ENCODE measurements at places on chromosomes 7 and 10.

- no peak for DNase-seq
Observed at GRCh38 chr7:66781408-66782090, 41.0 kb downstream of the RABGEF1 start.

DNA sequence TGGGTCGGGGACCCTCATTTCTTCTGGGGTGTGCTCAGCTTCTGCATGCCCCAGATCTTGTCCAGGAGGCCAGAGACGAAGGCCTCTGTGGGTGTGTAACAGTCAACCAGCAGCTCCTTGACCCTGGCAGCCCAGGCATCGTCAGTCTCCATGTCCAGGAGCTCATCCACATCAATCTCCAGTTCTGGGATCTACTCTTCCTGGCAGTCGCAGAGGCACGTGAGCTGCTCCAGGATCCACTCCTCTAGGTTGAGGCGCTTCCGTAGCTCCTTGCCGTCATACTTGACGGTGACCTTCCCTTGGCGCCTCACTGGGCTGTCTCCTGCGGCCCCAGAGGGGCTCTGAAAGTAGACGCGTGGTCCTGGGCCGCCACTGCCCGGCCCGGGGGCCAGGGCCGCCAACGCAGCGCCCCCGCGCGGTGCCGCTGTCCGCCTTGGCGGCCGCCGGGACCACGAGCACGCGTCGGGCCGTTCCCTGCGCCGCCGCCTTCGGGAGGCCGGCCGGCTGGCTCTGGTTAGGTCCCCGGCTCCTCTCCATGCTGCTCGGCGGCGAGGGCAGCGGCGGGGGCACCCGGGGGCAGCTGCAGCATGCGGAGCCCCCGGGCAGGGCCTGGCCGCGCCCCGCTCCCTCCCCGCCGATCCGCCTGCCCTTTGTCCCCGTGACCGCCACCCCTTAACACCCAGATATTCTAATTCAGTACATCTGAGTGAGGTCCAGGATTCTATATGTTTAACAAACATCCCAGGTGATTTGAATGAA, 170.5 kb downstream of the SEPTIN7 start:
- DNase-seq, result no peak

- DNase-seq, result peak; percentile 13
Observed at GRCh38 chr10:120508393-120508792, 51.4 kb downstream of the PLPP4 start.

DNA sequence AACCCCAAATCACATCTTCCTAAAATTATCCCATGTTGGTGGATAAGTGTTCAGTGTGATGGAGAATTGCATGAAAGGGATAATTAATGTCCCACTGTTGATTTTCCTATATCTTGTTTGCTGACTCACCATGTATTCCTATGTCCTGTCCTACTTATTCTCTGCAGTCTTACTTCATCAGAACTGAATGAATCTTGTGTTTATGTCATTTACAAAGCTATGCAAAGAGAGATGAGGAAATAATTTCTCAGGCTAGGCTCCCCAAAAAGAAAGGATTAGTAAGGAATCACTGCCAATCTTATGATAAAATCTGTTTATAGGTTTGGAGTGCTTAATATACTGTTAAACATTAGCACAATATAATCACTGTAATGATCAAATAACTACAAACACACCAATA, 360.8 kb downstream of the CRPPA start:
- DNase-seq, result no peak

DNA sequence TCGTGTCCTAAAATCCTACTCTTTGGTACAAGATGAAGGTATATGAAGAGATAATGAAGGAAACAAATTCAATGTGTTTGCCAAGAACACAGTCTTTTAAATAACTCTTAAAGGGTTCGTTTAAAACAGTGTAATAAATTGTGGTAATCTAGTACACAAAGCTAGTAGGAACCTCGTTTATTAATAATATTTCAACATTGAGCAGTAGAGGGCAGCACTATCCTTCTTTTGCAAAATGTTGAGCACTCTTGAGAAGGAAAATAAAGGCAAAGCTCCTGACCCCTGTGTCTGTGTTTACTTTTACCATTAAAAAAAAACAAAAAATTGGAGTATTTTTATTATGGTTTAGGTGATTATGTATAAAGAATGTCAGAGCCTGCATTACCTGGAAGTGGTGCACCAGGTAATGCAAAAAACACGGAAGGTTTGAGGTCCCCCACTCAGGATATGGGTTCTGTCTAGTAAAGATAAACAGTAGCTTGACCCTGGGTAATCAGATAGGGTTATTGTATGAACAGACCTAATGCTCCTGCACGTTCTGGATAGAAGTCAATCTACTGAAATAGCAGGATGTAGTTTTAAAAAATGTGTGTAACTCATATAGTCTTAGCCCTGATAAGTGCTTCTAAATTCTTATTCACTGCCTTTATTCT, 5.7 kb upstream of the GOT1 start:
- no peak for DNase-seq

DNA sequence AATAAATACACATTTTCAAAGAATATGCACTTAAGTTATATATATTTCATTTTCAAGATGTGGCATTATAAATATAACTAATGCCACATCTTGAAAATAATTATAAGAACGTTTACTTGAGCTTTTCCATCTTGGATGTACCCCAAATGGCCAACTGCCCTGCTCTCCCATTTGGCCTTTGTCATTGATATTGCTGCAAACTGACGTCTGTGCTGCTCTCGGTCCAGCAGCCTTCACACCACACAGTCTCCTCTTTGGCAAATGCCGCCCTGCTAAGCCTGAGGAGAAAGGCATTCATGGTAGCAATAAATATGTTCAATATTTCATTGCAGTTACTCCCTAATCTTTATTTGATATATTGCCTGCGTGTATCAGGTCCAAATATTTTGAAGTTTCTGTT, 384.6 kb upstream of the ADARB2 start:
- no peak for DNase-seq

DNA sequence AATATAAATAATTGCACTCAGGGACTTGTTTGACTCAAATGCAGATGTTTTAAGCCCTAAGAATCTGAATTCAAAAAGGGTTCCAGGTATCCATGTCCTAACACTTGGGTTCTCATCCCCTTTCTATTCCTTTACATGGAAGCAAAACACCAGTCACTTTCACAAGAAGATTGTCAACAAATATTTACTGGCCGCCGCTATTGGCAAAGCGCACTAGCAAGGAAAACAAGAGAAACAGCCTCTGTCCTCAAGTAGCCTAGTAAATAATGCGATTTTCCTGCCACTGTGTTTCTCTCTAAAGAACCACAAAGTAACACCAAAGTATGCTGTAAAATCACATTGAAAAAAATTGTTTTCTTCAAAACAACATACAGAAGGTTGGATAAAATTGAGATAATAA, 66.7 kb upstream of the EZH2 start:
- no peak for DNase-seq

- DNase-seq, result no peak
Observed at GRCh38 chr10:73097305-73097670, 622 bp upstream of the P4HA1 start.

- DNase-seq, result no peak
Observed at GRCh38 chr7:25913598-25914224, 238.3 kb upstream of the NFE2L3 start.

All from A549 (cell line).